ENCODE measurements at places on chromosomes 3 and 15. TPM values are rescaled to one million over a fixed set of nuclear protein-coding genes. Genes with fewer than 3 reads are reported as not detected.
A peak's percentile ranks its signal among the peaks of the same experiment; 100 is the strongest.

GRCh38 chr15:77654975-77655374 is 22.3 kb upstream of the LINGO1 start:
- DNase-seq, result no peak

DNA sequence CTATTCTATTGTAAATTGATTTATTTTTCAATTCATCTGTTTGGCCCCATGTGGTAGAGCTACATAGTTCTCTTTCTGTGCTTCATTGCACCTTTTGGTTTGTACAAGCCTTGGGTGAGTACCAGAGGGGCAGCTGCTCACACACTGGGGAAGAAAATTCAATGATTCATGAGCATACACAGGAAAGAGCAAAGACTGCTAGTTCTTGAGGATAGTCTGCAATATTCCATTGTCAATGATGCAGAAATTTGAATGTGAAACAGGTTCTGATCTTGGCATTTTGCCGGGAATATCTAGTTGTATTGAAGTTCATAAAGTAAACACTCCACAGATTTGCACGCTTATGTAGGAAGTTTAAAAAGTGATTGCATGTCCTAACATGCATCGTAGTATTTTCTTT is 304.6 kb downstream of the NAALADL2 start:
- DNase-seq, result no peak

Gene MYL3
- not detected for total RNA-seq

Gene XCR1
- not detected for total RNA-seq

DNA sequence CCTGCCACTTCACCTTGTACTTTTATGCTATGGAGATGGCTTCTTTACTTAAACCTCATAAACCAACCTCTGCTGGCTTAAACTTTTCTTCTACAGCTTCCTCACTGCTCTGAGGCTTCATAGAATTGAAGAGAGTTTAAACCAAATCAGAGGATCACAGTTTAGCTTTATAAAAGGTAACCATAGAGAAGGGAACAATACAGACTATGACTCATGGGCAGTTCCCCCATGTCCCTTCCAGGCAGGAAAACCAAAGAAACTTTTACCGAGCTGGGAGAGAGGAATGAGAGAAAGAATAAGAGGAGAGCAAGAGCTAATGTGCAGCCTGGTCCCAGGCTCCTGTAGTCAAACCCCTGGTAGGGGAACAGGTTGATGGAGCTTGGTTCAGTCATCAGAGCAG is 53.9 kb upstream of the NEDD4 start:
- DNase-seq, result no peak

GRCh38 chr3:32934150-32934742 is 17.2 kb upstream of the CCR4 start:
- peak; percentile 21 for DNase-seq

DNA sequence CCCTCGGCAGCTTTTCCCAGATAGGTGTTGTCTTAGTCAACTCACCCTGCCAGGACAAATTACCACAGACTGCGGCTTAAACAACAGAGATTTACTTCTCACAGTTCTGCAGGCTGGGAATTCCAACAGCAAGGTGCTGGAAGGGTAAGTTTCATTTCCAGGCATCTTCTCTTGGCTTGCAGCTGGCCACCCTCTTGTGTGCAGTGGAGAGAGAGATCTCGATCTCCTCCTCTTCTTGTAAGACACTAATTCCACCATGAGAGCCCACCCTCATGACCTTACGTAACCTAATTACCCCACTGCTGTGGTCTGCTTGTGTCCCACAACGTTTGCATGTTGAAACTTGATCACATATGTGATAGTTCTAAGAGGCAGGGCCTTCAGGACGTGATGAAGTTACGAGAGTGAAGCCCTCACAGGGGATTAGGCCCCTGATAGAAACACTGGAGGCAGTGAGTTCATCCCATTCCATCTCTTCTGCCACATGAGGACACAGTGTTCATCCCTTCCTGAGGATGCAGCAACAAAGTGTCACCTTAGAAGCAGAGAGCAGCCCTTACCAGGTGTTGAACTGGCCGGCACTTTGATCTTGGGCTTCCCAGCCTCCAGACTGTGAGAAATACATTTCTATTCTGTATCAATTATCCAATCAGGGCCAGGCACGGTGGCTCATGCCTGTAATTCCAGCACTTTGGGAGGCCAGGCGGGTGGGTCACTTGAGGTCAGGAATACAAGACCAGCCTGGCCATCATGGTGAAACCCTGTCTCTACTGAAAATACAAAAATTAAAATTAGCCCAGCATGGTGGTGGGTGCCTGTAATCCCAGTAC is 247.7 kb downstream of the PLCL2 start:
- no peak for DNase-seq

Gene TMEM207
- total RNA-seq, result not detected

DNA sequence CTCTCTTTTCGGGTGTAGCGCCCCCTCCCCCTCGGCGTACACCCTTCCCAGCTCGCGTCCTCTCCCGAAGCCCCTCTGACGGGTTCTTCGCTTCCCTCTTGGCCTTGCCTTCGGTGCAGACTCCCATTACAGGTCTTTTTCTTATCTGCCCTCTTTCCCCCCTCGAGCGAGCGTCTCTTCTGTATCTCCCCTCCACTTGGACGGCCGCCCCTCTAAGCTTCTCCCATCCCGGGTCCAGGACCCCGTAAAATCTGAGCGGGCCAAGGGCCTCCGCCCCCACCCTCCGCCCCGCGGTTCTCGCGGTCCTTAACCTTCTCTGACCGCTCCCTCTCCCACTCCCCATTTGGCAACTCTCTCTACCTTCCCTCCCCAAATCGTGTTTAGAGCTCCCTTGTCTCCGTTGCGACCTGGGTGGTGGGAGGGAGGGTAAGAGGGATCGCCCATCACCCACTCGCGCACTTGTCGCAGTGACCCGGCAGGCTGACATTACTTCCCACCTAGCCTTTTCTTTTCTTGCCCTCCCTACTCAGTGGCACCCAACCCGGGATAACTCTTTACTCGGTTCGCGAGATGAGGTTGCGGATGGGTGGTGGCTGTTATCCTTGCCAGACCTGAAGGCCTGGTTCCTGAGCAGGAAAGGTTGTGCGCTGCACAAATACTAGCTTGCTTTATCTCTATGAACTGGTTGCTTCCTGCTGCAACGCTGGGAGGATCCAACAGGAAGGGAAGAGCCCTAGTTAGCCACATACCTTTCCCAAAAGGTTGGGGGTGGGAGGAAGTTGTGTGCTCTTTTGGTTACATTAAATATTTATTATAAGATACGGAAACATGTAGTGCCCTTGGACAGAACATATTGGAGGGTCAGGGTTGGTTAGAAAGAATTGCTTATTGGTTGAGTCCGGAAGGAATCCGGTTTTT is 922 bp downstream of the RAB11A start:
- DNase-seq, result no peak

GRCh38 chr15:77167406-77167805 is 96.5 kb upstream of the TSPAN3 start:
- DNase-seq, result no peak

- DNase-seq, result no peak
These were observed 2.1 kb downstream of the BLOC1S6 start for GRCh38 chr15:45589256-45589655.

- no peak for DNase-seq
These were observed 593.3 kb downstream of the FHIT start for GRCh38 chr3:60657972-60658371.

Gene CFAP100
- total RNA-seq, result 3.7 TPM

GRCh38 chr3:189233225-189233858 is 61.6 kb downstream of the TPRG1 start:
- peak; percentile 9 for DNase-seq

DNA sequence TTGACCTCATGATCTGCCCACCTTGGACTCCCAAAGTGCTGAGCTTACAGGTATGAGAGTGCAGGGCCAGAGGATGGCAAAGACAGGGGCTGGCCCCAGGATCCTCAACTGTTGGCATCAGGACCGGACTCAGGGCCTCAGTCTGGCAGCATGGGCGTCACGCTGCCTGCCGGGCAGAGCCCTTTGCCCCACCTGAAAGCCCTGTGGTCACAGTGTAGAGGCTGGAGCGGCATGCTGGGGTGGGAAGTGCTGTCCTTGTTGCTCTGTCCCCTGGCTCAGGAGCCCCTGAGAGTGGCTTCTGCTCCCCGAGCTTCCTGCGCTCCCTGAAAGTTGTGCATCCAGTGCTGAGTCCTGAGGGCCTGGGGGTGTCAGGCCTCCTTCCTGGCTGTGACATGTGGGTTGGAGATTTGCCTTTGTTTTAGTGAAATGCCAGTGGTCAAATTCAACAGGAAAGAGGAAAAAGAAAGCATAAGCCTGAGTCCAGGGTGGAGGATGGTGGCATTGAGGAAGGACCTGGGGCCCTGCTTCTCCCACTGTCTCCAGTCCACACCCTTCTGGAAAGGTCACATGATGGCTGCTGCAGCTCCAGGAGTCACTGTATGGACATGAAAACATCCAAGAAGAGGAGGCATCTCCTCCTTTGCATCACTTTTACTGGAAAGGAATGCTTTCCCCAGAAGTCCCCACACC is 147.2 kb downstream of the OR4M2 start:
- no peak for DNase-seq

Gene SRGAP3
- total RNA-seq, result 58.3 TPM

- no peak for DNase-seq
These were observed 40.4 kb downstream of the LPP start for GRCh38 chr3:188194332-188194731.

Gene CCR3
- total RNA-seq, result not detected

GRCh38 chr3:4719046-4719501 is 225.9 kb downstream of the ITPR1 start:
- no peak for DNase-seq

- no peak for DNase-seq
These were observed 44.3 kb upstream of the ACAD9 start for GRCh38 chr3:128835096-128835495.

DNA sequence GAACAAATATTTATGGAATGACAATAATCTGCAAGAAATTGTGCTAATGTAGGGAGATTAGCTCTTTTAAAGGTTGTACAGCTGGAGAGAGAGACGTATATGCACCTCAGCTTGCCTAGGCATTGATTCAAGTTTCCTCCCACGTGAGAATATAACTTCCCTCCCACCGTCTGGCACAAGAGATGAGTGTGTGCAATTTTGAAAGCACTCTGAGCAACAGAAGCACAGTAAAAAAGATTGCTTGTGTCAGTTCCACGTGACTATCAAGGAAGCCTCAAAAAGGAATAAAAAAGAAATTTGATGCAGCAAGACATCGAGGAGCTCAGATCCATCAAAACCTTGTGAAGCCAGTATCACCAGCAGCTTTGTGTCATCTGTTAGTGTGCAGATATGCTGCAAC is 435.3 kb downstream of the TUSC7 start:
- peak; percentile 6 for DNase-seq

- DNase-seq, result no peak
These were observed 8.6 kb downstream of the GPR15 start for GRCh38 chr3:98540346-98540745.

GRCh38 chr15:58077427-58077826 is 11.9 kb upstream of the ALDH1A2 start:
- no peak for DNase-seq

- DNase-seq, result no peak
These were observed 4.2 kb downstream of the EIF4E3 start for GRCh38 chr3:71721002-71721401.

Gene SKOR1
- 0.41 TPM for total RNA-seq

DNA sequence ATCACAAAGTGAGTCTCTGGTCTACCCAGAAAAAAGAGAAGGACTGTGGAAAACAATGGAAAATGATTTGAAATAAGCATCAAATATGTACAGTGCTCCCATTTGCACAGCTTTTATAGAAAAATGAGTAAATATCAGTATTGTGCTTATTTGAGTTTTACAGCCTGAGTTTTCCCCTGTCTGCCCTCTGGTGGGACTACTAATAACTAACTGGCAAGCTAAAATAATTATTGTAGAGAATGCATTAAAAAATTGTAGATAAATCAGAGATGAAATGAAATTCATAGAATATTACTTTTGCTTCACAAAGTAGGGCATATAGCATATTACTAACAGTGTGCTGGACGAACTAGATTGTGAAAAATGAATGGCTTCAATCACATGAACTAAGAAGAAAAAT is 287.1 kb downstream of the NAALADL2 start:
- DNase-seq, result no peak

Gene GPR62
- total RNA-seq, result 0.41 TPM

DNA sequence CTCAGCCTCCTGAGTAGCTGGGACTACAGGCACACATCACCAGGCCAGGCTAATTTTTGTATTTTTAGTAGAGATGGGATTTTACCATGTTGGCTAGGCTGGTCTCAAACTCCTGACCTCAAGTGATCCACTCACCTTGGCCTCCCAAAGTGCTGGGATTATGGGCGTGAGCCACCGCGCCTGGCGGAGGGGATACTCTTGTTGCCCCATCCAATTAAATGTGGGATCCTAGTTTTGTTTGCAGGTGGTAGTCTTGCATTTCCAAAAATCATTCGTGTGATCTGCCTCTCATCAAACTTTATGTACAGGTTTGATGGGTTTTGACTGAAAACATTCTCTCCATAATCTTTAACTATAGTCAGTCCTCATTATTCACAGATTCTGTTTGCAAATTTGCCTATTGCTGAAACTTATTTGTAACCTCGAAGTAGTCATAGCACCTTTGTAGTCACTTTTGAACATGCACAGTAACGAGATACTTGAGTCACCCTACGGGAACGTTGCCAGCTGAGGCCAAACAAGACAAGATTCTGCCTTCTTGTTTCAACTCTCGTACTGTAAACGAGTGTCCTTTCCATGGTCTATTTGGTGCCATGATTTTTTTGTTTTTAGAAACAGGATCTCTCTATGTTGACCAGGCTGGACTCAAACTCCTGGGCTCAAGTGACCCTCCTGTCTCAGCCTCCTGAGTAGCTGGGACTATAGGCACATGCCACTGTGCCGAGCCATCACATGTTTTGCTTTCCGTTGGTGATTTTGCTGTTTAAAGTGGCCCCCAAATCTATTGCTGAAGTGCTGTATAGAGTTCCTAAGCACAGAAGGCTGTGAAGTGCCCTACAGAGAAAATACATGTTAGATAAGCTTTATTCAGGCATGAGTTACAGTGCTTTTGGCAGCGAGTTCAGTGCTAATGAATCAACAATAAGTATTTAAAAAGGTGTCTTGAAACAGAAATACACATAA is 8.1 kb upstream of the MAPK6 start:
- DNase-seq, result no peak

GRCh38 chr3:177787279-177788041 is 590.2 kb upstream of the TBL1XR1 start:
- no peak for DNase-seq

Gene SETMAR
- 47.7 TPM for total RNA-seq

DNA sequence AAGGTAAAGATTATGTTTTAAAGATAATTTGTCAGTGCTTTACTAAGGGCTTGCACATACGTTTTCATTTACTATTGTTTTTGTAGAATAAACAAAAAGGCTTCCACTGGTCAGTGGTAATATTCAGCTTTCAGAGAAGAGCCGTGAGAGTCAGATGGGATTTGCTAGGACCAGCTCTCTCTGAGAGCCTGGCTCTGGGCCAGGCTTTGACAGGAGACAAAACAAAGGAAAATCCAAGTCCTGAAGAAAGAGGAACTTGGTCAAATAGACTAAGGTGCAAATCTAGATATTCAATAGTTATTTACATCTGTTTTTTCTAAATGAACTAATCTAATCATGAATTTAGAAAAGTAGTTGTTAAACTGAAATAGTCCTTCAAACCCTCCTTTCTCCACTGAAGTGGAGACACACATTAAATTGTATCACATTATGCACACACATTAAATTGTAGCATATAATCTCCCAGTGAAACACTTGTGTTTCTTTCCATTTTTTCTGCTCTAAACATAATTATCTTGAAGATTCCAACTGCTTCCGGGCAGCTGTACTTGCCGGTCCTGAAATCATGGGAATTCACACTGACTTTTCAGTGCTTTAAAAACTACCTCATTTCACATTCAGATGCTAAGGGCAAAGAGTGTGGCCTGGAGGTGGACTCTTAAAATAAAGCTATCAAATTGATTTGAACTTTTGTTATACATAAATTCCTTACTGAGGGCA is 55.1 kb upstream of the FILIP1L start:
- no peak for DNase-seq

GRCh38 chr15:91694831-91695210 is 158.7 kb upstream of the SLCO3A1 start:
- no peak for DNase-seq

Gene TRPM1
- total RNA-seq, result not detected

Gene SLC24A5
- 0.41 TPM for total RNA-seq
